Activated CD4-positive, alpha-beta T cell treated with anti-CD3 and anti-CD28 coated beads for 4 hours (primary cell): ENCODE measurements at places on chromosomes 6 and 20.

DNA sequence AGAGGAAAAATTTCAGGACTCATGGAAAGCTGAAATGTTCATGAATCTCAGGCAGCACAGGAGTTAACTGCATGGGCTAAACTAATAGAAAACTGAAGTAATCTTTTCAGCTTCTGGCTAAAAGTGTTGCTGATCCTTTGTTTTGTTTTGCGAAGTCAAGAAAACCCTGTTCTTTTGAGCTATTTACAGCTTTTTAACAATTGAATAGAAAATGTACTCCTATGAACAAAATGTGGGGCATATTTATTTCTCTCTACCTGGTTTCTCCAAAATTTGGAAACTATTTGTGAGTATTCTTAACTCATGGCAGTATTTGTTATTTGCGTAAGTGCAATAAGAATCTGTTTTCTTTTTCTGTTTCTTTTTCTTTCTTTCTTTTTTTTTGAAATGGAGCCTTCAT lies 818.8 kb upstream of the CITED2 start:
- no peak for DNase-seq

DNA sequence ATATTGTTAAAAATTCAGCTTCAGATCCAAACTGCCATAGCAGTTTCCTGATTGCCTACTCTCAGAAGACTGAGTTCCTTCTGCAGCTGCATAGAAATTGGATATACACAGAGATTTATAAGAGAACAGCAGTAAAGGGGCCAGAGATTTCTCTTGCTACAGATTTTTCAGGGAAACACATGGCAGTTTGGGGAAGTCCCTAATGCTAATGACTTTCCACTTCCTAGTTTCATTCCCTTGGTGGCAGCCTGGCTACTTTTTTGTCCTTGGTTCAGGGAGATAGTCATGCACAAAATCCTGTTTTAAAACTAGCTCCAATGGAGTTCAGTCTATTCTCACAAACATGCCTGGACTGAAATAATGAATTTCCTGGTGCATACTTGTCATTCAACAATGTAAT lies 125.3 kb upstream of the PLCB4 start:
- DNase-seq = no peak

DNA sequence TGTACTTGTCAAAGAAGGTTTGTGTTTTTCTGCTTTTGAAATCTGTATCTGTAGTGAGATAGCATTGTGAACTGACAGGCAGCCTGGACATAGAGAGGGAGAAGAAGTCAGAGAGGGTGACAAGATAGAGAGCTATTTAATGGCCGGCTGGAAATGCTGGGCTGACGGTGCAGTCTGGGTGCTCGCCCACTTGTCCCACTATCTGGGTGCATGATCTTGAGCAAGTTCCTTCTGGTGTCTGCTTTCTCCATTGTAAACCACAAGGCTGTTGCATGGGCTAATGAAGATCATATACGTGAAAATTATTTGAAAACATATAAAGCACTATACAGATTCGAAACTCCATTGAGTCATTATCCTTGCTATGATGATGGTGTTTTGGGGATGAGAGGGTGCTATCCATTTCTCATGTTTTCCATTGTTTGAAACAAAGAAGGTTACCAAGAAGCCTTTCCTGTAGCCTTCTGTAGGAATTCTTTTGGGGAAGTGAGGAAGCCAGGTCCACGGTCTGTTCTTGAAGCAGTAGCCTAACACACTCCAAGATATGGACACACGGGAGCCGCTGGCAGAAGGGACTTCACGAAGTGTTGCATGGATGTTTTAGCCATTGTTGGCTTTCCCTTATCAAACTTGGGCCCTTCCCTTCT lies 18.4 kb downstream of the CD83 start:
- DNase-seq = no peak

- DNase-seq = no peak
These were observed 11.1 kb upstream of the ITPR3 start for GRCh38 chr6:33610067-33610466.

GRCh38 chr6:23611776-23612381 lies 514.1 kb upstream of the NRSN1 start:
- DNase-seq = no peak

- DNase-seq = no peak
These were observed 91.8 kb downstream of the CHD6 start for GRCh38 chr20:41526327-41526726.

- no peak for DNase-seq
These were observed 108.0 kb upstream of the TMEM170B start for GRCh38 chr6:11429577-11429976.

DNA sequence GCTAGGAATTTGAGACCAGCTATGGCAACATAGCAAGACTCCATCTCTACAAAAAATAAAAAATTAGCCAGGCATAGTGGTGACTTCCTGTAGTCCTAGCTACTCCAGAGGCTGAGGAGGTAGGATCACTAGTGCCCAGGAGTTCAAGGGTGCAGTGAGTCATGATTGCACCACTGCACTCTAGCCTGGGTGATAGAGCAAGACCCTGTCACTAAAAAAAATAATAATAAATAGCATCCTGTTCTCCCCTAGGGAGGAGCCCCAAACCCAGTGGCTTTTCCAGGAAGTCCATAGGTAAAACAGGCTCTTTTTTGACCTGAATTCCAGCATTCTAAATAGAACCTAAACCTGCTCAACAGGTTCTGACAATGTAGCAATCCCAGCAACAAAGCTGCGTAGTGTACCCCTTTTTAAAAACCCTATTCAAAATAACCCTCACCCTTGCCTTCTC lies 192.0 kb downstream of the ALDH8A1 start:
- no peak for DNase-seq

- peak; percentile 66 for DNase-seq
These were observed 243.5 kb downstream of the GMPR start for GRCh38 chr6:16481697-16482399.

DNA sequence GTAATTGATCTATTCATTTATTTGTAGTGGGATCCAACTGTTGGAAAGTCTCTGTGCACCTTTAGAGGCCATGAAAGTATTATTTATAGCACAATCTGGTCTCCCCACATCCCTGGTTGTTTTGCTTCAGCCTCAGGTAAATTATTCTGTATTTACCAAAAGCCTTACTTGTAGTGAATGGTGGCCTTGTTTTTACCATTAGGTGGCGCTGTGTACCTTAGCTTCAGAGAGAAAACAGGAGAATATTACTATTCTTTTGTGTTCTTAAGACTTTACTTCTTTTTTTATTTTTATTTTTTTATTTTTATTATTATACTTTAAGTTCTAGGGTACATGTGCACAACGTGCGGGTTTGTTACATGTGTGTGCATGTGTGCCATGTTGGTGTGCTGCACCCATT lies 23.7 kb downstream of the PEX7 start:
- DNase-seq = no peak

DNA sequence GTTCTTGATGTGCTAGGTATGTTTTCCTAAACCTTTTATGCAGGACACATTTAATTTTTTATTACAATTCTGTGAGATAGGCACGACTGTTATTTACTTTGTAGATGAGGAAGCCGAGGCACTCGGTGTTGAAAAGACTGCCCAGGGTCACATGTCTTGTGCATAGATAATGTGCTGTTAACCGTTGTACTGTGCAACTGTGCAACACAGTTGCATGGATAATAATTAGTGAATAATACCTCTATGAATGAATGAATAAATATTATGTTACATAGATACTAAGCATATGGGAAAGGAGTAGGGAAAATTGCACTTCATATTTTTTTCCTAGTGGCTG lies 60.3 kb upstream of the DEK start:
- DNase-seq = no peak

- no peak for DNase-seq
These were observed 161.9 kb downstream of the FARS2 start for GRCh38 chr6:5423251-5423650.
